ENCODE measurements at places on chromosomes 7 and 10. TPM values are rescaled to one million over a fixed set of nuclear protein-coding genes. Genes with fewer than 3 reads are reported as not detected.

GPR26 gene
- total RNA-seq, result not detected

SLC35G1 gene
- total RNA-seq, result 3.1 TPM

PDE1C gene
- under 0.01 TPM for total RNA-seq

CACNB2 gene
- not detected for total RNA-seq

SFTPA2 gene
- total RNA-seq, result not detected

ASAH2 gene
- 0.22 TPM for total RNA-seq

SHLD2 gene
- total RNA-seq, result 14.6 TPM

TDRD1 gene
- not detected for total RNA-seq

ARPC1A gene
- total RNA-seq, result 182 TPM

MCU gene
- total RNA-seq, result 22.0 TPM

SEMA3C gene
- 6.1 TPM for total RNA-seq

ATOH7 gene
- total RNA-seq, result not detected

ZNF425 gene
- 1.8 TPM for total RNA-seq

BTBD16 gene
- total RNA-seq, result under 0.01 TPM

PRSS1 gene
- not detected for total RNA-seq

ATAD1 gene
- total RNA-seq, result 16.9 TPM

PTPRZ1 gene
- total RNA-seq, result not detected

ANKRD30A gene
- not detected for total RNA-seq

STAG3 gene
- total RNA-seq, result 0.20 TPM

LDB1 gene
- 31.4 TPM for total RNA-seq

OGDHL gene
- 0.20 TPM for total RNA-seq

CYP3A7 gene
- total RNA-seq, result not detected

UPK3B gene
- total RNA-seq, result under 0.01 TPM

FAM25A gene
- total RNA-seq, result not detected

POM121C gene
- total RNA-seq, result 6.2 TPM
